ENCODE measurements at places on chromosomes 16 and 17.

DNA sequence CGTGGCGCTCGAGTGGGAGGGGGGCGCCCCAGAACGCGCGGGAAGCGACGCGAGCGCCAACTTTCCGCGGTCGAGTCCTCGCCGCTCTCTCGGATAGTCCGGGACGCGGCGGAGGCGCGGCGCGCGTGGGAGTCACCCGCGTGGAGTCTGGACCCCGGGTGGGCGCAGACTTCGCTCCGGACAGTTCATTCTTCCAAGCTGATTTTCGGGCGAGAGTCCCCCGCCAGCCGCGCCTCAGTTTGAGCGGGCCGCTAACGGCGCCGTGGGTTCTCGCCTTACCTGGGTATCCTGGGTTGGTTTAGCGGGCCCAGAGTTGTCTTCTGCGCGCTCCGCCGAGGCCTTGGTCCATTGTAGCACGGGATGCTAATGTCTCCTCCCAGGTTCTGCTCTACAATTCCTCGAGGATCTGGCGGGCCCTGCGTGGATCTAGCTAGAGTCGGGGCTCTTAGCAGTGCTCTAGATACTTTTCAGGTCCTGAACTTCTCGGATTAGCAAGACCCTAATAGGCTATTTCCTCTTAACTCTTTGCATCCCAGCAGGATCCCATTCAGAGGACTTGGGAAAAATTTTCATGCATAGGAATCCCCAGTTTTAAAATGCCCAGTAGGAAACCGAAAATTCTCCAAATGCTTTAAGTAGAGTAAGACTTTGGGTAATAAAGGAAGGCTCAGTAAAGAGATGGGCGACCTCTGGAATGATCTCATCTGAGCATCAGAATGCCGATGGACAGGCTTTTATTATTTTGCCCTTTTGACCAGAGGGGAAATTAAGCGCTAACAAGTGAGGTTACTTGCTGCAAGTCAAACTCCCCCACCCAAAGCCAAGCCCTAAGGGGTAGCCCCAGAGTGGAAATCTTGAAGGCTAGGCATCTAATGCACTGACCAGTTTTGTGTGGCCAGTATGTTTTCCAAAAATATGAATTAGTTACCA, 537 bp upstream of the GJC1 start:
- peak; percentile 55 for DNase-seq

- no peak for DNase-seq
These were observed 60.4 kb downstream of the ZDHHC7 start for GRCh38 chr16:84950906-84951305.

GRCh38 chr16:11342021-11342855, 3.0 kb upstream of the RMI2 start:
- no peak for DNase-seq

DNA sequence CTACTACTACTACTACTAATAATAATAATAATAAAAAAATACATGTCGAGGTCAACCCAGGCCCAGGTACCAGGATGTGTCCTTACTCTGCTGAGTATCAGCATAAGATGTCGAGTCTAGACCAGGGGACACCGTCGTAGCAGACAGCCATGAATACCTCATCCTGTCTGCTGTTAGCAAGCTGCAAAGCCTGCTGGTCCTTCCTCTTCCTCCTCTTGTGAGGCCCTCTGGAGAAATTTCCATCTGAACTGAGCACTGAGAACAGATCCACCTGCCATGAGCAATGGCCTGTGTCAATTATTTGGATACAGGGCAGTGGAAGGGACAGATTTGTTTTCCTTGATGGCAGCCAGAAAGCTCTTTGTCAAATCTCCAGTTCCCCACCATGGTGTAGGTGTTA, 168.5 kb downstream of the XYLT1 start:
- DNase-seq, result no peak

Measured in Caco-2 (cell line).